Stimulated activated CD4-positive, alpha-beta T cell treated with anti-CD3 and anti-CD28 coated beads, Interleukin-1b, Interleukin-23, amount 100 ng/mL, for 24 hours (primary cell): ENCODE measurements at places on chromosomes 7 and 10.

- DNase-seq = no peak
These were observed 110.1 kb downstream of the WDR37 start for GRCh38 chr10:1166101-1166827.

DNA sequence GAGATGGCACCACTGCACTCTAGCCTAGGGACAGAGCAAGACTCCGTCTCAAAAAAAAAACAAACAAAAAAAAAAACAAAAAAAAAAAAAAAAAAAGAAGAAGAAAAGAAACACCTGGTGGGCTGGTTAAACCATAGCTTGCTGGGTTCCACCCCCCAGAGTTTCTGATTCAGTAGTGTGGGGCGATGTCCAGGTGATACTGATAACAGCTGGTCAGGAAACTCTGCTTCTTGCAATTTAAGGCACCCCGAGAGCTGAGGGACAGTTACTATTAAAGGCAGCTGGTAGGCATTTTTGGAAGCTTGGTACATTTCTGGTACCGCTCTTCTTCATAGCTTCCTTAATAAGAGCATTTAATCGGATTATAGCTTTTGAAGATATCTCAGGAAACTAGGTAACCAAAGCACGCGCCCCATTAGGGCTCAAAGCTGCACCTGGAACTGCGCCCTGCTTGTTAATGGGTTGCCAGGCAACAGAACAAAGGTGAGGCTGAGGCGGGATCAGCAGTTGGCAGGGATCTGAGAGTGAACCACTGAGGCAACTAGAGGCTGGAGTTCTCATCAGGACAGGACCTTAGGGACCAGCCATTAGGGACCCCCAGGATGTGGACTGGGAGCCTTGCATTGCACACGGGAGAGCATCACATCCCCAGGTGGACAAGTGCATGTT lies 6.5 kb upstream of the SDK1 start:
- DNase-seq = no peak

GRCh38 chr10:64535131-64535867 lies 1014.1 kb downstream of the REEP3 start:
- no peak for DNase-seq

GRCh38 chr7:374706-375311 lies 84.8 kb downstream of the FOXL3 start:
- no peak for DNase-seq

GRCh38 chr10:3484306-3485056 lies 300.5 kb downstream of the KLF6 start:
- no peak for DNase-seq

DNA sequence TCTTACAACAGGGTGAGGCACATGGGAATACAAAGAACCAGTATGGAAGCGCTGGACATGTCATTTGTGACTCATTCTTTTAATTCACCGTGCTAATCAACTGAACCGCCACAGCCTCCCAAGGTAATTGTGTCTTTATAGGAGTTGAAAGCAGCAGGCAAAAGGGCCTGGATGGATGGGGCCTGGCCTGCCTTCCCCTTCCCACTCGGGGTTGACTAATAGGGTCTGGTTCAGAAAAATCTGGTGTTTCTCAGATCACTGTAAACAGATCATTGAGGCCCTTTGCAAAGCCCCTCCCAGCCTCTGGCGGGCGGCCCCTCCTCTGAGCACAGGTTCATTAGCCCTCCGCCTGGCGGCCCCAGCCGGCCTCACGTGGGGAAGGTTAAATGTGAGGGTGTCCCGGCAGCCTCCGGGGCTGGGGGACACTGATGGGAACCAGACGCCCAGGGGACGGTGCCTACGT lies 100.8 kb downstream of the EBF3 start:
- DNase-seq = no peak

DNA sequence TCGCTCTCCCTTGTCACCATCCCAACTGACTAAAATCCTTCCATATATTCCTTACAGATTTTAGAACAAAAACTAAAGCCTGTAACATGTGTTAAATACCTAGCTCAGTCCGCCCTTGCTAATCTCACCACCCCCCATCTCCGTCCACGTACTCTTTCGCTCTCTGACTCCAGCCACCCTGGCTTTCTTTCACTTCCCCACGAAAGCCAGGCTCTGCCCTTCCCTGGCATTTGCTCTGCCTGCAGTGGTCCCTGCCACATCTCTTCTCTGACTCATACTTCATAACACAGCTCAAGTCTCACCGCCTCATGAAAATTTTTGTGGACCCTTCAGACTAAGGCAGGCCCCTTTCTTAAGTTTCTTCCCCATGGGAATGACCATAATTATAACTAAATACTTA lies 11.7 kb upstream of the GPAM start:
- DNase-seq = no peak

- DNase-seq = no peak
These were observed 17.7 kb upstream of the SHH start for GRCh38 chr7:155829796-155830470.

- DNase-seq = no peak
These were observed 22.0 kb upstream of the SLC35G1 start for GRCh38 chr10:93871671-93872204.

DNA sequence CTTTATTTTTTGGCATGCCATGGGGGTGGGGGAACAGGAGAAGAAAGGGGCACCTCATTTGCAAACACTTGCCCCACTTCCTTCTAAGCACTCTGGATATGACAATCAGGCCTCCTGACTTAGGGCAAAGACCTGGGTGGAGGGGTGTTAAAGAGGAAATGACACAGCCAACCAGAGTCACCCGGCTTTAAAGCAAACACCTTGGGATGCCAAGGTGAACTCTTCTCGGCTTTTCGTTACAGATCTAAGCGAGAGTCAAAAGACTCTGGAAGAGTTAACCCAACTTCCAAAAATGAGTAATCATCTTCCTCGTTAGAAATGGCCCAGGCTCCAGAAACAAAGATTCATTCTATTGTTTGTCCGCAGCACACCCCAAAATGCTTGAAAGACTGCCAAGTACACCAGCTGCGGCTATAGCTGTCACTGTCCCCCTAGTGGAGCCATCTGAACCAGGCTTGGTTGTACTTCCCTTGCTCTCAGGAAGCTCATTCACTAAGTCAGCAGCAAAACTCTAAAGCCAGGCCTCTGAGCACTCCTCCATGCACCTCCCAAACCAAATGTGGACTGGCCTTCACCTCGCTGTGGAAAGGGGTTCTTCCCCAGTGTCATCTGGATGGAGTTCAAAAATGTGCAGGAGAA lies 24.8 kb downstream of the FAM53B start:
- DNase-seq = no peak

DNA sequence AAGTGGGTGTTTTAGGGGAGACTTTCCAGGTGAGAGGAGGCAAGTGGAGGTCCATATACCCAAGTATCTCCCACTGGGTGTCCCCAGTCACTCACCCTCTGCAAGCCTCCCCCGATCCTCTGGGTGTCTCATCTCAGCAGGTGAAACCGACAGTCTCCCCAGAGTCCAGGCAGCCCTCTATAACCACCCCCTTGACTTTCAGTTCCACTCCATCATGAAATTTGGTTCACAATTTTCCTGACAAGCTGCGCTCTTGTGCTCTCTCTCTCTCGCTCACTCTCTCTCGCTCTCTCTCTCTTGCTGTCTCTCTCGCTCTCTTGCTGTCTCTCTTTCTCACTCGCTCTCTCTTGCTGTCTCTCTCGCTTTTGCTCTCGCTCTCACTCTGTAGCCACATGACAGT lies 8.1 kb upstream of the RABGEF1 start:
- no peak for DNase-seq

DNA sequence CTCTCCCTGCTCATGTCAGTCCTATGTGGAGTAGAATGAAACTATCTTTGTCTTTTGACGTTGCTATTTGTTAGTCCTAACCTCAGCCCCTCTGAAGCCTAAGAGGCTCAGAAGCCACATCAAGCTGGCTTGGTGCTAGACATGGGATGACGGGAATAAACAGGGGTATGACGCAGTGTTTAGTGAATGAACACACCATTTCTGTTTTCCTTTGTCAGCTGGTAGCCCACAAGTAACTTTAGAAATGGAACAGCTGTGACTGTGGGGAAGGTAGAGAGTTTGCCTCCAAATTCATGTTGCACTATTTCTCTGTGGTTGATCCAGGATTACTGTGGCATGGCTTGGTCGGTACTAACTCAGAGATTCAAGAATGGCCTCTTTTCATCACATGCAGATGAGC lies 31.3 kb downstream of the COX15 start:
- no peak for DNase-seq

DNA sequence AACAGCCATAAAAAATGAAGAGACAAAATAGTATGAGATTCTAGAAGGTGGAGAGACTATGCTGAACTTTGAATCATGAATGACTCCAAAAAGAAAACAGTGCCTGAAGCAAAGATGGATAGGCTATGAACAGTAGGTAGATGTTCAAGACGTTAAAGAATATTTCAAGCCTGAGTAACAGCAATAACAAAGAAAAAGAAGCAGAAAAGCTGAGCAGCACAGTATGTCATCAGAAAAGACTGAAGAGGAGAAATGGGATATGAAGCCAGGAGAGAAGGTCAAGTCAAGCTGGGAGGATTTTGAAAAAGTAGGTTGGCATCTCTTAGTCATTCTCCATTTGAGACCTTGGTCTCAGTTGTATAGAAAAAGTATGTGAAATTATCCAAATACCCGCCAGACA lies 484.4 kb downstream of the SORCS1 start:
- DNase-seq = no peak

- DNase-seq = no peak
These were observed 38.2 kb upstream of the GTF2I start for GRCh38 chr7:74619235-74619860.

DNA sequence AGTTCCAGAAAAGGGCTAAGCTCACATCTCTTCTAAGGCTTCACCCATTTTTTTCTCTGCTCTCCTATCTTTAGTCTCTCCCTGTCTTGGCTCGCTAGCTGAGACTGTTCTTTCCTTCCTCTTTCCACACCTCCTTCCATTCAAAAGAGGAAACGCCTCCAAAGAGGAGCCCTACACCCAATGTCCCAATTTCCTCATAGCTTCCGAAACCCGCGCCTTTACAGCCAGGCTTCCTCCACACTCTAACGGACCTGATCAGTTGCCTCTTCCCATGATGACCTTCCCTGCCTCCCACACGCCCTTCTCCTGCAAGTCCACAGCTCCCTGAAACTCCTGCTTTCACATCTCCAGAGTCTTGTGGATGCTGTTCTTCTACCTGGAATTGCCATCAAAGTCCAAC lies 71.7 kb downstream of the COBL start:
- no peak for DNase-seq

GRCh38 chr10:67725567-67725966 lies 29.6 kb upstream of the CTNNA3 start:
- no peak for DNase-seq

GRCh38 chr10:36303896-36304295 lies 661.8 kb upstream of the FZD8 start:
- no peak for DNase-seq

DNA sequence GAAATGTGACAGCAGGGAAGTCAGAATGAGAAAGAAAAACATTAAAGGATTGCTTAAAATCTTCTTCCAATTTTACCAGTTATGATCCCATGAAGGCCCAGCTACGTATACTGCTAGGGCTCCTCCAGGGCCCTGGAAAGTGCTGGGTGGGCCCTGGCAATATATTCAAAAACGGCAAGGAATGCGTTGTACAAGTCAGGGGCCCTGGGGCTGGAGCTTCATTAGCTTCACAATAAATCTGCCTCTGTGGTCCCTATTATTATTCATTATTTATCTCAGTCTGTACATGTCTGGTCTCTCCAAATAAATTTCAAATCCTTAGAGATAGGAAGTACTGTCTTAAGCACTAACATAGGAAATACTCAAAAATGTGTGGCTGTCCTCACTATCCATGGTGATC lies 7.6 kb downstream of the JAZF1 start:
- DNase-seq = no peak

DNA sequence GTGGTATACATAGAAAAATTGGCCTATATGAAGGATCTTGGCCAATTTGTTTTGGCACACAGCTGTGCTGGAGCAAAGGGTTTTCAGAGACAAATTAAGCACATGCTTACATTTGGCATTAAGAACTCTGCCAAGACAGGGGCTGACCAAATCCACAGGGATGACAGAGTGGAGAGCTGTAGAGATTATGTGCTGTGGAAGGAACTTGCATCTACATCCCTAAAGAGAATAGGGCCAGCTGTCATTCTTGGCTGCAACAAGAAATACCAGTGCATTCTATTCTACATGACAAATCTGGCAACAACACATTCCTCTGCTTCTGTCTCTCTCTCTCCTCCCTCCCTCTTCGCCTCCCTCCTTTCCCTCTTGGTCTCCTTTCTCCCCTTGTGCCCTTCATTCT lies 75.6 kb downstream of the POM121L12 start:
- no peak for DNase-seq

GRCh38 chr10:74586088-74586585 lies 240.3 kb upstream of the KAT6B start:
- DNase-seq = no peak

- DNase-seq = no peak
These were observed 16.1 kb downstream of the MYL10 start for GRCh38 chr7:101612885-101613515.

DNA sequence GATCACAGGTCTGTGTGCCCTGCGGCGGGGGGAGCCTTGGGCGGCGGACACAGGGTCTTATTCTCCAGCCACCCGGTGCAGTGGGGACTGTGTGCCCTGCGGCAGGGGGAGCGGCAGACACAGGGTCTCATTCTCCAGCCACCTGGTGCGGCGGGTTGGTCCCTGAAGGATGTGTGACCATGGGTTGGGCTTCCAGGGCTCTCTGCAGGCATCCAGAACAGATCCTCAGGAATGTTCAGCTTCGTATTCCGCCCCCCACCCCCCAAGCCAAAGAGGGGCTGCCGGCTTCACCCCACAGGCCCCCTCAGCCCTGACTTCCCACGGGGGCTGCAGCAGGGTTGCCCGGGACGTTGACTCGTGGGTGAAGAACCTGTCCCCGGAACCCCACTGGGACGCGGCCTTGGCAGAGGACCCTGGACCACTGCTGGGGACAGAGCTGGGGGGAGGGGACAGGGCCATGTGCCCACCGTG lies 154.5 kb upstream of the PPP2R2D start:
- no peak for DNase-seq

GRCh38 chr10:12348870-12349628 lies at the start of gene CAMK1D:
TSS of gene CAMK1D (plus strand) at chr10:12349547.
- DNase-seq = peak; percentile 72

DNA sequence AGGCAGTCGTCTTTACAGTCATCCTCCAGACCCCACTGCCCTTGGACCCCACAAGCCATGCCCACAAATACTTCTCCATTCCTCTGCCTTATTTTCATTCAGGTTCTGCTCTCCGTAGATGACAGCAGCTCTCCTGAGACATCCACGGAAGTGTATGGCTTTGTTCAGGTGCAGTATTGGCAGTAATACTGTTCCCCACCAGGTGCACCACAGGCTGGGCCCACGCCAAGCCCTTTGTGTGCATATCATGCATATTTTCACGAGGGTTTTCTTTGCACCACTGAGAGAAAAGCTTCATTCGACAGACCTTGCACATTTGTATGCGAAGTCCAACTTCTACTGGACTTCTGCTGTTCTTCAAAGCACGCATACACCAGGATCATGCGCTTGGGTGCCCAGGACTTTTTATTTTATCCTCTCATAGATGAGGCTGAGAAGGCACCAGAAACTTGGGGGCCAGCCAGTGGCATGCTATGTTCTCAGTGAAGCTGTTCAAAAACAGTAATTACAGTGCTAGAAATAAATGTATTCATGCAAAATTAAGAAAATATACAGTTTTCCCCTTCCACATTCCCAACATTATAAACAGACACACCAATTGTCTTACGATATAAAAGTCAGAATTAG lies 37.8 kb upstream of the PITRM1 start:
- no peak for DNase-seq

GRCh38 chr7:119270045-119270464 lies 1002.9 kb upstream of the KCND2 start:
- no peak for DNase-seq

GRCh38 chr7:158706273-158706704 lies 1.7 kb upstream of the NCAPG2 start:
- no peak for DNase-seq

- no peak for DNase-seq
These were observed 44.4 kb upstream of the AKR1C2 start for GRCh38 chr10:5047912-5048628.
